ENCODE measurements at places on chromosomes 16 and 17. TPM values are rescaled to one million over a fixed set of nuclear protein-coding genes. Genes with fewer than 3 reads are reported as not detected.

DNA sequence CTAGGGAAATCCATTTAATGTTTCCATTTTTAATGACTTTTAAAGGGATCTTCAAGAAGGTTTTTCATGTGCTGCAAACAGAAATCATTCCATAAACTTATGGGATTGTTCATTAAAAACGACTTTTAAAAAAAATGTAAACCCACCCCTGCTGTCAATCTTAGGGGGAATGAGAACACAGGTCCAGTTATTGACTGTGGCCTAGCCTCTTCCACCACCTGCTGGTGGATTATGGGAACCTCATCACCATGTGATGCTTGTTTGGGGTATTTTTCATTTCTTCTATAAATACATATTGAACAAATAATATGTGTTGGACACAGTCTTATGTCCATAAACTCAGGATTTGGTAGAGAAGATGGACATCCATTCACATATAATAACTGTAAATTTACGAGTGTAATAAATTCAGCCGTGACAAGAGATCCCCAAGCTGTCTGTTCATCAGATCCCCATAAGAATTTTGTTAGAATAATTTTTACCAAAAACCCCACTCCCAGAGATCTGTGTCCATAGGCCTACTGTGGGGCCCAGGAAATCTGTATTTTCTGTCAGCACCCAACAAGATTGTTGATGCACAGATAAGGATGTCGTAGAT is 42.0 kb upstream of the TMC5 start:
- DNase-seq = peak; percentile 67

DNA sequence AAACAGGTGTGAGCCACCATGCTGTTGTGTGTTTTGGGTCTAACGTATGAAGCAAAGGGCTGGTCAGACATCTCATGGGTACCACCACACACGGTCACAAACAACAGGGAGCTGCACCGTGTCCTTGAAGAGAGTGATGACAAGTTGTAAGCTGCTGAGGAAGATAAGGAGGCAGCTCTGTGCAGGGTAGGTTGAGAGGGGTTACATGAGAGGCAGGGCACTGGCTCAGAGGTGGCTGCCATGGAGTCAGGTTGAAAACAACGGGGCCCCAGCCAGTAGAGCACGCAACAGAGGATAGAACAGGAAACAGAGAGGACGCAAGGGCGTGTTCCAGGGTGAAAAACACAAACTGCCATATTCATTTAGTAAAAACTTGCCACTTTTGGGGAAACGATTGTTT is 52.2 kb downstream of the TRARG1 start:
- DNase-seq = no peak

DNA sequence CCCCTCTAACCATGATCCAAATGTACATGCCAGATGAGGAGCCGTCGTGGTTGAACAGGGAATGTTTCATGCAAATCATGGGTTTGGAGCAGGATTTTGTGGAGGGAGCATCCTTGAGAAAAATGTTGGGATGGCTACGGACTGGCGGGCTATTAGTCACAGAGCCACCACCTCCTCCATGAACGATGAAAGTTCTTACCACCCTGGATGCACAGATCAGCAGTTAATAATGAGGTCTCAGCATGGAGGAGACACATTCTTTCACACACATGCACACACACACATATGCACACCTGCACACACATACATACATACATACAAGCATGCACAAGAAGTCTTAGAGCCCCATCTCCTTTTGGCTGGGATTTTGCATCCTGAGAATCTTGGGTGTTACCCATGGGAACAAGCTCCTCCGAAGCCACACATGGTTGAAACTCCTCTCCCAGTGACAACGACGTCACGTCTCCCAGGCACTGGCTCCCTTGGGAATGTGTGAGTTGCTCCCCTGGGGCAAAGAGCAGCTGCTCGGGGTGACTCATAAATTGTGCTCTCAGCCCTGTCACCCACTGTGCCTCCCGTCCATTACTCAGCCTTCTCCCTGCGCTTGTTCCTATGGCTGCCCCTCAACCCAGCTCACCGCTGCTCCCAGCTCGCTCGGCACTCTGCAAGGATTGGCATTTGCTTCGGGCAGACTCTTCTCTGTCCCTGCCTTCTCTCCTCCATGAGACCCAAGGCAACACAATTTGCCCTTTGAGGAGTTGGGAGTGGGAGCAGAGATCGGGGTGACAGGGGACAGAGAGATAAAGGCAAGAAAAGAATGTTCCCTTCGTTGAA is 344.6 kb downstream of the SOX9 start:
- no peak for DNase-seq

DNA sequence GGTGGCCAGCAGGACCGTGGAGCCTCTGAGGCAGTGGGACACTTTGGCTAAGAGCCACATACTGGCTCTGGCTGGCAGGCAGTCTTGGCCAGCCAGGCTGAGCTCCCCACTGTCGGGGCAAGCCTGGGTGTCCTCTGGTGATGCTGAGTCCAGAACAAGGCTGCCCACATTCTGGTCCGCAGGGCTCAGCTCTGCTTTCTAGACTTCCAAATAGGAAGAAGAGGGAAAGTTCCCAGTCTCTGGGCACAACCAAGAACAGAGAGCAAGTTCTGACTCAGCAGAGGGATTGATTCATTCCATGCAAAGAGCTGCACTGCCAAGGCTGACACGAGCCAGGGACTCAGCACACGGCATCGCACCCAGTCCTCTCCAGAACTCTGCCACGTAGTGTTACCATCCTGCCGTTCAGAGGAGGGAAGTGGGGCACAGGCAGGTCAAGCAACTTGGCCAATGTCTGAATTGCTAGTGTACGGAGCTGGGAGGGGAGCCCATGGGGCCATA is 58.9 kb downstream of the NOS2 start:
- DNase-seq = no peak

DNA sequence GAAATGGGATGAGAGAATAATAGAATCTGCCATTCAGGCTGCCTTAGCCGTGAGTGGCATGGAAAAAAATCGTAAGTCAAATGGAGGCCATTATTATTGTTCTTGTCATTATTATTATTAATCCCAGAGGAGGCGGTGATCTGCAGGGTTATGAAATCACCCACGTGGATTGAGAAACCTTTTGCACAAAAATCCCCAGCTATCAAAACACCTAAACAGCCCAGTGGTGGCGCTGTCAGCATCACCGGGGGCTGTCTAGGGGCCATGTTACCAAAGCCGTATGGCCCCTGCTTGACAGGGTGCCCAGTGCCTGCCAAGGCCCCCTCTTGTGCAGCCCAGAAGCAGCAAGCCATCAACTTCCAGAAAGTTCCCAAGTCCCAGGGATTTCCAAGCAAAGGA is 25.2 kb downstream of the CNGB1 start:
- peak; percentile 49 for DNase-seq

GRCh38 chr16:87552072-87552718 is 50.1 kb upstream of the JPH3 start:
- no peak for DNase-seq

Gene PHOSPHO1
- 0.71 TPM for polyA plus RNA-seq

DNA sequence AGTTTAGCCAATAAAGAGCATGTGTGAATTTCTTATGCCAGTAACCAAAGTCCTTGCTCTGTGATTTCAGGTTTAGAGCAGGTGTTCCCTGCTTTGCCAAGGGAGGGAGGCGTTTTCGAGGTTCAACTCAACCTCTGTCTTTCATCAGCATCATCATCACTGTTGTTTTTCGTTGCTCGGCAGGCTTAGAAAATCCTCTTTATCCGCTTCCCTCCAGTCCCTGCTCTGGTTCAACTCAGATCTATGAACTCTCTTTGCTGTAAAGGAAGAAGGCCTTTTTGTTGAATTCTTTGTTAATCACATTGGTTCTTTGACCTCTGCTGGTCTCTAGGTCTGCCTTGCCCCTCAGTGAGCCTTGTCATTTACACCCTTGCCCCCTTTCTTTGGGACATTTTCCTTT is 243.9 kb upstream of the RBFOX1 start:
- no peak for DNase-seq

DNA sequence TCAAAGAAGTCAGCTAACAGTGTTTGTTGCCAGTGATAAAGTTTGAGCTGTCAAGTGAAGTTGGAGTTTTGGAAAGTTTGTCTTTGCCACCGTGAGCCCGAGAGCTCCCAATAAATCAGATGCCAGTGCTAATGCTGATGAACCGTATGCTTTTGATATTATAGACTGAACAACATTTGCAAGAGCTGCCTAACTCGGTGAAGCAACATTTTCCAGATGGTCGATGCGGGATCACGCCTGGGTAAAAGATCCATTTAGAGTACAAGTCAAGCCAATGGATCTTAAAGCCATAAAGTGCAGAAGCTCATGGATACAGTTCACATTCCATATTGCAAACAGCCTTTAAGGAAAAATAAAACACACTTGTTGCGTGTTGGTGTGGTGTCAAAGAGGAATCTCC is 9.6 kb downstream of the BANP start:
- DNase-seq = no peak

DNA sequence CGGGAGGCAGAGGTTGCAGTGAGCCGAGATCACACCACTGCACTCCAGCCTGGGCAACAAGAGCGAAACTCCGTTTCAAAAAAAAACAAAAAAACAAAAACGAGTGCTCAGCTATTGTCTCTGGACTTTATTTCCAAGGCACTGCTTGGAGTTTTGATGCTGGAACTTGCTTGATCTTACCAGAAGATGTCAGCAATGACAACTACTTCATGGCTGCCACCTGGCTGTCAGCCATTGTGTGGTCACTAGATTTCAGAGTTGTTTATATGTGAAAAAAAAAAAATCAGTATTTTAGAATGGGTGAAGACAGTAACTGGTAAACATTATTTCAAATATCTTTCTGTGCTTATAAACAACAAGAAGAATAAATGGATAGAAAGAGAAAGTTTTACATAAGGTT is 26.3 kb upstream of the OR4D1 start:
- DNase-seq = peak; percentile 69

Gene ZNF689
- polyA plus RNA-seq = 5.3 TPM

GRCh38 chr17:11140501-11140900 is 100.5 kb upstream of the SHISA6 start:
- no peak for DNase-seq

GRCh38 chr16:81785138-81785924 is 6.2 kb downstream of the PLCG2 start:
- DNase-seq = no peak

Gene KRTAP17-1
- polyA plus RNA-seq = not detected

Gene KRT14
- polyA plus RNA-seq = not detected
